ENCODE measurements at places on chromosomes 5 and 9.

DNA sequence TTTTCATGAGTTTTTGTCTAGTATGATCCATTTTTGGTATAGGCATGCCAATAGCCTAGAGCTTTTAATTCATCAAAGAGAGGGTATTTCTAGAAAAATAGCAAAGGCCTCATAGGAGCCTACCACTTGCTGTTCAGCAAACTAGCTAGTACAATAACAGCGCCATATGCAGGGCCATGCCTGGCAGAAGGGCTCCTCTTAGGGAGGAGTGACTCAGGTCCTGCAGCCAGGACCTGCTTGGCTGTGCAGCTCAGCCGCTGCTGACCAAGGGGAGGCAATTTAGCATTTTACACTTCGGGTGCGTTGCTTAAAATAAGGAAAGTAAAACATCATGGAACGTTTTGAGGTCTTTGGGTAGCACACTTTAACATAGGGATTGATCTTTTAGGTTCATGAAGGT lies 100.6 kb downstream of the TRIO start:
- DNase-seq: no peak

- no peak for DNase-seq
Measured at GRCh38 chr5:123438902-123439301, 15.7 kb upstream of the CEP120 start.

- DNase-seq: no peak
Measured at GRCh38 chr5:128100860-128101557, 17.4 kb downstream of the SLC12A2 start.

DNA sequence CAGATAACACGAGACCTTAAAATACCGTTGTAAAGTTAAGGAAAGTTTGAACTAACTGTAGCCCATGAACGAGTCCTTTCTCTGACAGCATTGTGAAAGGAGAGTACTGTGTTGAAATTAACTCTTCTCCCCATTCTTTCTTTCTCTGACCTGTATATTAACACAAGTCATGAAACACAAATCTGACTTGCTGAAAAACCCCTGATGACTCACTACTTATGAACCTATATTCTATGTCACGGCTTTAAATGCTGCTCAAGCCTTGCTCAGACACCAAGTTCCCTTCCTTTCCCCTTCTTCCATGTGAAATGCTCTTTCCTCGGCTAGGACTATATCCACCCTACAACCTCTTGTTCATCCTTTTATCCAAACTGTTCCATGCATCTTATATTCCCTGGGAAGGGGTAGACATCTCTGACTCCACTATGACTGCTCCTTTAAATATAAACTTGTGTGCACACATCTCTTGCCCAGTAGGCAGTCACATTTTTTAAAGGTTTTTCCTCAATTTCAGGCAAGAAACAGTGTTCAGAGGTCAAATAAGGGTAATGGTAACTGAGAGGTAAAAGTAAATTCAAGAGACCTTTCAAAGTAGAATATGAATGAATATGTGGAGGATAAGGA lies 142.9 kb downstream of the NFIB start:
- no peak for DNase-seq

DNA sequence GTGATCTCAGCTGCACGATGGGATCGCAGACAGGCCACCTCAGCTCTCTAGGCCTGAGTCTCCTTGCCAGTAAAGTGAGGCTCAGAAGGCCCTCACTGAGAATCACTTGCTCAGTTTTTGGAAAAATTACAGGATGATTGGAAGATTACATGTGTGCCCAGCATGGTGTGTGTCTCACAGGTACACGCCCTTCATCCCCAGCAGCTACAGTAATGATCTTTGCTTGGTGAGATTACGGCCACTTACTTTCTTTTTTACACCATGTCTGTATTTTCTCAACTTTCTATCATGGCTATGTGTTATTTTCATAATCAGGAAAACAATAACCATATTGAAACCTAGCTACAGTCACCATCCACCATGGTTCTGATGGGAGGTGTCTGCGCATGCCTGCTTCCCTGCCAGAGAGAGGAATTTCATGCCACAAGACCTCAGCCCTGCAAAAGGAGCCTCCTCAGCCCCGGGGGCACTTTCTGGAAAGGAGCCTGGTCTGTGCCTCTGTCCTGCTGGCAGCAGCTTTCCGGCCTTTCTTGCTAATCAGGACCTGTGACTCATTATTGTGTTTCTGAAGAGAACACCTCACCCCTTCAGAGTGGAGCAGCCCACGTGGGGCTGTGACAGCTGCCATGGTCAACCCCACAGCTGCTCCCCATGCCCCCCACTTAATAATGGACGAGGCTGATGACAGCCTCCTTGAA lies 64.2 kb upstream of the OLFM1 start:
- no peak for DNase-seq

DNA sequence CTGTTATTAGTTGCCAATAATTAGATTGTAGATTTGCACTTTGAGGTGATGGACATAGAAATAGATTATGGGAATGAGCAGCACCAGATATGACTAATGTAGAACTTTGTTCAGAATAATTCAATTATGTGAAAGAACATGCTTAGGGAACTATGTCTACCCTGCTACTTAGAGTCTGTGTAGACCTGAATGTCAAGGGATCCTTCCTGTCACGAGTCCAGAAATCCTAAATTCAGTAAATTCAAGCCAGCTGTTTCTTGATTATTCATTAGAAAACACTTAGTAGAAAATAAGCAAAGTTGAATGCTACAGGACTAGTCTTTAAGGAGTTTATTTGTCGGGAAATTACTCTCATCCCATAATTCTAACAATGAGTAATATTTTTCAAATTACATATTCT lies 887.3 kb upstream of the SEMA6A start:
- DNase-seq: no peak

- no peak for DNase-seq
Measured at GRCh38 chr5:138901716-138902115, 26.6 kb upstream of the LRRTM2 start.

DNA sequence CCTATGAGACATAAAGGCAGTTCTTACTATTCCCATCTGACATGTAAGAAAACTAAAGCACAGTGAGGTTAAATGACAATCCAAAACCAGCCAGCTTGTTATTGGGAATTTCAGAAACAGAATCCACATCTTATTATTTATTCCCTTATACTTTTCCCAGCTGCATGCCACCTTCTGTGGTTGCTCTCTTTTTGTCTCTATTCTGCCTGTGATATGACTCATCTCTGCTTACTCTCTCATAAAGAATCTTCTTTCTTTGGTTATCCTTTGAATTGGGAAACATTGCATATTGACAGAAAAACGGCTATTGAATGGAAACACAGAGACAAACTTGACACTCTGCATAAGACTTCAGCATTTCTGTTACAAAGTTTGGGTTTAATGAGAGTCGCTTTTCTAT lies 183.2 kb downstream of the TLR4 start:
- no peak for DNase-seq

- DNase-seq: no peak
Measured at GRCh38 chr9:105127863-105128220, 116.6 kb upstream of the SLC44A1 start.

DNA sequence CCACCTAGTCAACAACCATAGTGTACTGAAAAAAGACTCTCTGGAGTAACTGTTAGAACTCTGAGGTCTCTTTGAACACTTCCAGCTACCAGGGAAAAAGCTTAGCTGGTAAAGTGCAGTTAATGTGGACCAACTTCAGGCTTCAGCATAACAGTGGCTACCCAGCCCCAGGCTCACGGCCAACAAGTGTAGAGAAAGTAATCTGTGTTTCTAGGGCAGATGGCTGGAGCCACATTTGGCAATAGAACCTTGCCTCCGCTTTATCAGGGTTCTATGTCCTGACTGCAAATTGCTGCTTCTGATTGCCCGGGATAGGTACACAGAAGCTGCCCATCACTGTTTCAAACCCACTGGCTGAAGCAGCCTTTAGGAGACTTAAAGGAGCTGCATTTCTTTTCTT lies 76.0 kb upstream of the SIMC1 start:
- no peak for DNase-seq

DNA sequence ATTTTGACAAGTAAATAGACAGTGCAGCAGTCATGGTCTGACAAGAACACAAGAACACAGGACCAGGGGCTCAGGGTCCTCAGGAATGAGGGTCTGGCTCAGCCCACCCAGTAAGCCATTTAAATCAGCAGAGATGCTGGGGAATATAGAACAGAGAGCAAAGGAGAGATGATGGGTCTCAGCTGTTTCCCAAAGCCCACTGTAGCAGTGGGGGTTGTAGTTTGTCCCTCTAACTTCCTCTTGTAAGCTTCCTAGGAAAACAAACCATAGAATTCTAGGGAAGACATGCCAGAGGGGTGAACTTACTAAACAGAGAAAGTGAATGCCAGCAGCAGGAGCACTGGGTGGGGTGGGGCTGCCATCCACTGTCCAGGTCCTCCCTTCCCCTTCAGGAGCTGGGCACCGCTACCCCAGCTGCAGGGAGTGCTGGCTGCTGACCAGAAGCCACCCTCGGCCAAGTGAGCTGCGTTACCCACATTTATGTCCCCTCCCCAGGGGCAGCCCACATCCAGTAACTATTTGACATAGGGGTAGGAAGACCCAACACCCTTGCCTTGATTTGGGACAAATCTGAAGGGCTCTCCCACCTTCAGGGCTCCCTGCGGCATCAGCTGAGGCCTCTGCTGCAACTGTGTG lies 41.6 kb downstream of the GABBR2 start:
- DNase-seq: no peak

DNA sequence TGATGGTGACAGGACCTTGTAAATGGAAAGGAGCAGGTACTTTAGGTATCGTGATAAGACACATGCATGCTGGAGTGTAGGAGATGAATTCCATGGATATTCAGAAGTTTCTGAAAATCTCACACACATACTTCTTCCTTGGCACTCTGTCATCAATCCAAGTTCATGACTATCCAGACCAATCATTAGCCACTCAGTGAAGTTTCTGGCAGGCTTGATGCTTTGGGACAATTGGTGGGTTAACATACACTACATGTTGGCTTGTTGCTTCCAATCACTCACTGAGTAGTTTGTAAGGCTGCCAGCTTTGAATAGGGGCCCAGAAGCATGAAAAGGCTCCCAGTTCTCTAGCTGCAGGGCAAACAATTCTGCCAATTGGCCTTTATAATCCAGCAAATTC lies 147.6 kb downstream of the CEMIP2 start:
- DNase-seq: no peak

DNA sequence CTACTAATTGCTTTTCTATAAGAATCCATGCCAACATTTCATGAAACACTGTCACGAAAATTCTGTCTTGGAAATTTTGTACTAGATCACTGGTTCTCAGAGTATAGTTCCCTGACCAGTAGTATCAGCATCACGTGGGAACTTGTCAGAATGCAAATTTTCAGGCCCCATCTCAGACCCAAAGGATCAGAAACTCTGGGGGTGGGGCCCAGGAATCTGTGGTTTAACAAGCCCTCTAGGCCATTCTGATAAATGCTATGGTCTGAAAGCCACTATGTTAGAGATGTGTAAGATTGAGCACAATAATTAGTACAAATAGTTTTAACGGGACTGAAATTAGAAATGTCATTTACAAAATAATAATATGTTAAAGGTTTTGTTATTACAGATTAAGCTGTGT lies 615.7 kb upstream of the ARRDC3 start:
- DNase-seq: no peak

GRCh38 chr9:133742849-133743444 lies 4.8 kb upstream of the SARDH start:
- no peak for DNase-seq

- no peak for DNase-seq
Measured at GRCh38 chr5:28779161-28779754, 1740.9 kb upstream of the CDH9 start.

DNA sequence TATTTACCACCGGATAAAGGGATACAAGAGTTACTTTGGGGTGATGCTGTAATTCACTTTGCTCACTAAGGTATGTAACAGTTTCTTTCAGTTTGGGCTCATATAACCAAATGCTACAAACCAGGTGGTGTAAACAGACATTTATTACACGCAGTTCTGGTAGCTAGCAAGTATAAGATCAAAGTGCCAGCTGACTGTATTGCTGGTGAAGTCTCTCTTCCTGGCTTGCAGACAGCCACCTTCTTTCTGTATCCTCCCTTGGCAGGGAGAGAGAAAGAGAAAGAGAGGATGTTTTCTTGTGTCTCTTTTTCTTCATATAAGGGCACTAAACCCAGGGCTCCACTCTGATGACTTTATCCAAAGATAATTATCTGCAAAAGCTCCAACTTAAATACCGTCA lies 552.5 kb upstream of the FTMT start:
- no peak for DNase-seq

GRCh38 chr9:23663946-23664345 lies 162.1 kb downstream of the ELAVL2 start:
- DNase-seq: no peak

DNA sequence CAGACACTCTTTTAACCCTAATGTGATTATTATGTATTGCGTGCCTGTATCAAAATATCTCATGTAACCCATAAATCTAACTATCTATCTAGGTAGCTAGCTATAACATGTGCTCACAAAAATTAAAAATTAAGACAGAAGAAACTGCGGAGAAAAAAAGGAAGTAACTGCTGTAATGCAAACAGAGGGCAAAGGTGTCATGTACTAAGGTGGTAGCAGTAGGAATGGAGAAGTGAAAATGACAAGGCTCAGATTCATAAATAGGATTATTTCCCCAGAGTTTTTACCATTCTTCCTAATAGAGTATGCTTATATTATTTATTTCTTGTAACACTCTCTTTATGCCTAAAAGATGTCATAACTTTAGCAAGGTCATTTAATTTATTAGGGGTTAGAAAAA lies 1527.5 kb upstream of the C9orf72 start:
- DNase-seq: no peak

GRCh38 chr5:68240202-68240601 lies 24.6 kb downstream of the PIK3R1 start:
- DNase-seq: no peak

DNA sequence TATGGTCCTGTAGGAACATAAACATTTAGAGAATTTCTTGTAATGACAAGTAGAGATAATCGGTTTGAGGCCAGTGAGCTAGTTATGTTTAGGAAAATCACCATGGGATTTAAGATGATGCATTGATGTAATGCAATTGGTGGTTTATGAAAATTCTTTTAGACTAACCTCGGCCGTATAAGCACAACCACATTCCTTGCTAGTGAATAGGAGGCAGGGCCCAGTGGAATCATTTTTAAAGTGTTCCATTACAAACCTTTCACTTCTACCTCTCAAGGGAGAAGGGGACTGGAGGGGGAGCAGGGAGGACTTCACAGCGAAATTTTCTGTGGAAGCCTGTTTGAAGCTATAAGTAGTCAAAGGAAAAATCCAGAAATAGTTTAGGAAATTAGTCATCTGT lies 71.8 kb upstream of the NFIL3 start:
- no peak for DNase-seq

- DNase-seq: no peak
Measured at GRCh38 chr9:120901755-120902568, 24.6 kb downstream of the TRAF1 start.

DNA sequence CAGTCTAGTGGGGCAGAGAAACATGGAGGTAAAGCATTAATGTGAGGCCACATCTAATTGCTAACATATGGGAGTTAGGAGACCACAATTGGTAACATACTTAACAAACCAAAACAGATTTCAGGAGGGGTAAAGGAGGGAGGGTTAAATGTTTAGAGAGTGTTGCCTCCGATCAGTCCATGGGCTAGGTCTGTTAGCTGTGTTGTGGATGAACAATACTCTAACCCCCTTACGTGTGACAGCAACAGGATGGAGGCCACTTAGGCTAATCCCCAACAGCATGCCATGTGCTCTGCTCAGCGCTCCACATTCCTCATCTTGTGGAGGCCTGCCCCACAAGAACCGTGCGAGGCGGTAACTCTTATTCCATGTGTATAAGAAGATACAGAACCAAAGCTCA lies 167.0 kb downstream of the CRB2 start:
- no peak for DNase-seq

GRCh38 chr5:40678026-40678425 lies 1.7 kb upstream of the PTGER4 start:
- no peak for DNase-seq

GRCh38 chr9:1939466-1939865 lies 75.7 kb upstream of the SMARCA2 start:
- DNase-seq: no peak

GRCh38 chr9:72772661-72773060 lies 180.2 kb downstream of the ALDH1A1 start:
- no peak for DNase-seq

All from cortex of kidney (tissue), 1 donor.